ENCODE measurements at places on chromosomes 7 and 10.

DNA sequence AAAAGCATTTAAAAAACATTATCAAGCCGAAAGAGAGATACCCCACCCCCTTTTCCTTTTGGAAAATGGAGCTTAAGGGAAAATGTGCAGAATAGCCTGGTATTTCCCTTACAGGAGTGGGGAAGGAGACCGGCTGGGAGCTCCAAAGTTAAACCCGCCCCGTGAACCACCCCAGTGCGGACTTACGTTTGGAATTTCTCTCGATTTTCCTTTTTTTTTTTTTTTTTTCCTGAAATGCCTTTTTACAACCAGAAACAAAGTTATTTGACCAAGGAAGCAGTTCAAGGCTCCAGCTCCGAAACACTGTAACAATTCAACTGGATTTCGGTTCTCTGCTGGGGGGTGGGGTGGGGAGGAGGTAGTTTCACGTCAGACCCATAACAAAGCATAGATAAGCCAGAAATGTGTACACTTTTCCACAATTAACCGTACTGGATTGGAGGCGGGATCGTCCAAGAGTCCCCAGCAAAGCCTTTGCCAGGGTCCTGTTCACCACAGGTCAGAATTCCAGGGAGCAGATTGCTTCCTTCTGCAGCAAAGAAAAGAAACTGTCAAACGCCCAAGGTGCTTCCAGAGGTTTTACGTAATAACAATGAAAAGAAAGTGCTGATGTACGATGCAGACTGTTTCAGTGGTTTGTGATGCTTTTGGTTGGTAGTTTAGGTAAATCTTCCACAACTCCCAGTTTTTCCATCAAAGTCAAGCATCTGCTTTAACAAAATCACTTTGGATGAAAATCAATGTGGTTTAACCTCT lies 6.7 kb downstream of the SKIDA1 start:
- DNase-seq: no peak

DNA sequence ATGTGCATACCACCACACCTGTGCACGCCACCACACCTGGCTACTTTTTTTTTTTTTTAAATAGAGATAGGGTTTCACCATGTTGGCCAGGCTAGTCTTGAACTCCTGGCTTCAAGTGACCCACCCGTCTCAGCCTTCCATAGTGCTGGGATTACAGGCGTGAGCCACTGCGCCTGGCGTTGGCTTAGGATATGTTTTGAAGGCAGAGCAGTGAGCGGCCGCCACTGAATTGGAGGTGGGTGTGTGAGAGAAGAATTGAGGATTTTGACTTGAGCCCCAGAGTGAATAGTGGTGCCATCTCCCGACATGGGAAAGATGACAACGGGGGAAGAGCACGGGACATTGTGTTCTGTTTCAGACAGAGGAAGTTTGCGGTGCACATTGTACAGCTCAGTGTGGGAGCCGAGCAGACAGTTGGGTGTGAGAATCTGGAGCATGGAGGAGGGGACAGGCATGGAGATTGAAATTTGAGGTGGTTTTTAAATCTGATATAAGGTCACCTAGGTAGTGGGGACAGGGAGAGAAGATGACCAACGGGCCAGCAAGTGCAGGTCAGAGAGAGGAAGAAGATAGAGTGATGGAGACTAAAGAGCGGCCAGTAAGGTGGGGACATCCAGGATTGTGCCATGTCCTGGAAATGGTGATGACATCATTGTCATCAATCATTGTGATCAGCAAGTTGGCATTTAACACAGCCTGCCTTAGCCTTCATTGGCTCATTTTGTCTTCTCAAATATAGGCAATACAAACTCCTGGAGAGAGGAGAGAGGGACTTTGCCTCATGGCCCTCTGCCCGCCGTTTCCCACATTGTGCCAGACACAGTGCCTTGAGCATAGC lies 35.8 kb downstream of the VWA2 start:
- DNase-seq: no peak

DNA sequence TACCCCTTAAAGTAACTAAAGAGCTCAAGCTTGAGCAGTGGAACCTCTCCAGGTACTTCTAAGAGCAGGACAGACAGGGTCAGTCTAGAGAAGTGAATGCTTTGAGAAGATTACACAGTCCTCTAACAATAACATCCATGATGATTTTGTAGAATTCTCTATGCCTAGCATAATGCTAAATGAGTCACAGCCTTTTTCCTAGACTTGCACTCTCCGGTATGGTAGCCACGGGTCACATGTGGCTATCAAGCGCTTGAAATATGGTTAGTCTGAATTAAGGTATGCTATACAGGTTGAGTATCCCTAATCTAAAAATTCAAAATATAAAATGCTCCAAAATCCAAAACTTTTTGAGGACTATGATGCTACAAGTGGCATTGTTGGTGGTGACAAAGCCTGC lies 166.6 kb upstream of the MKLN1 start:
- no peak for DNase-seq

DNA sequence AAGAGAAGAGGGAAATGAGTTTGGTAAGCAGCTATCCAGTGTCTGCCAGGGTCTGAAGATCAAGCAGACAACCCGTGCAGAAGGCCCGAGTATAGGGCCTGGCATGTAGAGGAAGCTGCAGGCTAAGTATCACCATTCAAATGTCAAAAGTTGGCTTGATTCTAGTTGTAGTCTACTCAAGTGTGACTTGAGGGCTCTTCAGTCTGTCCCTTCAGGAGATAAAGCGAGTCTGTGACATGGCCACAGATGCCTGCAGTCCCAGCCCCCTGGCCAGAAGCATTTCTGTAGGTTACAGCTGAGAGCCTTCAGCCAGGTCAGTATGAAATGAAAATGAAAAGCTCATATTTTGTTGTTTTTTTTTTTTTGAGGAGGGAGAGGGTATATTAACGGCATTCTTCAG lies 97.8 kb upstream of the EEPD1 start:
- no peak for DNase-seq

GRCh38 chr7:17495655-17496394 lies 197.4 kb downstream of the AHR start:
- no peak for DNase-seq

- no peak for DNase-seq
Observed at GRCh38 chr7:76071316-76072242, 23.7 kb downstream of the MDH2 start.

GRCh38 chr7:130844811-130845580 lies 111.0 kb upstream of the KLF14 start:
- no peak for DNase-seq

- DNase-seq: no peak
Observed at GRCh38 chr10:27448921-27449320, 55.2 kb upstream of the RAB18 start.

DNA sequence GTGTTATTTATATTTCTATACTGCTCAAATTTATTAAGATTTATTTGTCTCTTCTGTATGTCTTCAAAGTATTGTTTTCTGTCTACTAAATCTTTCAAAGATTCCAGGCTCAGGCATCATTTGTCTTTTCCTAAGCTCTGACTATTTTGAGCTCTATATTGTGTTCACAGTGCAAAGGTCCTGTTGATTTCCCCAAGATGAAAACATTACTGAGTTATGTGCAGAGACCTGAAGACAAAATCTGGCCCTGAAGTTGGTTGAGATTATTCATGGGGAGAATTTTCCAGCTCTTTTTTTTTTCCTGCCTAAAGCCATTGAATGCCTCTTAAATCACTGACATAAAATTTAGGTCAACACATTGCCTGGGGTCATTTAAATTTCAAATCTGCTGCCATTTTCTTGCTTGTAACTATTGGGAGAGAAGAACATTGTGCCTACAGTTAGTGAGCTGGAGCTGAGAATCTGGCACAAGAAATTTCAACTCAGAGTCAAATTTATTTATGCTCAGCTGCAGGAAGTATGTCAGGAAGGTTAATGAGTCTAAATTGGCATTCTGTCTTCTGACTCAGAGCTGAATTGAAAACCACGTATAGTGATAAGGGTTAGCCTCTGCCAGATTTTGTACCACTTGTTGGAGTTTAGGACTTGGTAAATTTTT lies 31.6 kb downstream of the CSTF2T start:
- DNase-seq: no peak

DNA sequence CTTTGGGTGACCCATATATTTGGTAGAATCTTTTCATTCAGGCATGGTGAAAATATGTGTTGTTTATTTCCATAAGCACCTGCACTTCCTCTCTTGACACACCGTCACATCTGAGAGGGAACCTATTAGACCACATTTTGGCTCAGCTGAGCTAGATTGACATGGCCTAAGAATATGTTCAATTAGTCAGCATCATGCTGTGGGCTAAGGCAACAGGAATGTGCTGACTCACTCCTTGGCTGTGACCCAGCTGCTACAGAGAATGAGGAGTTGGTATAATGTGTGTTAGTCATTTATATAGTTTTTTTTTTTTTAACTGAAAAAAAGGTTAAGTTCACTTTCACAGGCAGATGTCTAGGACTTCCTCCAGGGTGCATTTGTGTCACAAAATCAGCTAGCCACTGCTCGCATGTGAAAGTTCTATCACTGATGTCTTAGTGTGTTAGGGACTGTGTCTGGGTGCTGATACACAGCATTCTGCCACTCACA lies 180.6 kb downstream of the SEMA3E start:
- DNase-seq: no peak

GRCh38 chr10:29881336-29881771 lies 178.0 kb downstream of the JCAD start:
- no peak for DNase-seq

- DNase-seq: no peak
Observed at GRCh38 chr7:28239823-28240204, 59.2 kb upstream of the JAZF1 start.

GRCh38 chr10:132696728-132697577 lies 89.0 kb downstream of the NKX6-2 start:
- DNase-seq: no peak

GRCh38 chr7:80588591-80588990 lies 49.9 kb upstream of the CD36 start:
- no peak for DNase-seq

DNA sequence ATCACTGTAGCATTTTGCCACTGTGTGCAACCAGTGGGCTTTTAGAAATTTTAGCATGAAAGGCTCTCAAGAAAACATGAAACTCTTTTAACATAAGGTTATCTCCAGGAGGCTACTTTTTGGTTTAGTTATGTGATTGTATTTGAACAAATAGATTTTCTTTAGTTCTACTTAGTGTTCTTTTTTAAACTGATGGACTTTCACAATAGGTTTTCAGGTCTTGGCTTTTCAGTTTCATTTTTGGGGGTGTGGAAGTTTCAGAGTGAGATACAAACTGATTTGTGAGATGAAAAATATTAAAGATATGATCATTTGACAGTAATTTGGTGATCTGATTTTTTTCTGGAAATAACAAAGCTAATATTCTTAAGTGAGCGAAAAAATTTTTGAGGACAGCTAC lies 344.1 kb downstream of the PHF14 start:
- DNase-seq: no peak

Measured in CD4-positive, alpha-beta T cell treated with Interleukin-4 for 4 hours (primary cell).